GM23248 (cell line): ENCODE measurements at places on chromosomes 5 and 9.

GRCh38 chr5:14531668-14532067 is 49.9 kb upstream of the OTULINL start:
- no peak for DNase-seq

- DNase-seq, result no peak
These were observed 99.1 kb downstream of the KCNT1 start for GRCh38 chr9:135801070-135801469.

DNA sequence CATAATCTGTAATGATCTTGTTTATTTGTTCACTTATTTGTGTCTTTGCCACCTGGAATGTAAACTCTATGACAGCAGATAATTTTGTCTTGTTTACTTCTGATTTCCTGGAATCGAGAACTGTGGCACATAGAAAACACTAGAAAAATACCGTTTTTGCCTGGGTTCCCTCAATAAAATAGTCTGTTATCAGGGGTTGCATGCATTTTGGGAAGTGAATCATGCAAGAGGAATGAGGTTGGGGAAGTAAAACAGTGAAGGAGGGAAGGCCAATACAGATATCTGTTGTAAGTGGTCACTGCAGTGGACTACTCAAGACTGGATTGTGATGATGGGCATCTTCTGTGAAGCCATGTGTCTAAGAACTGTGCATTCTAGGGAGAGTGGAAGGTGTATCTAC is 45.2 kb upstream of the IL6ST start:
- peak; percentile 14 for DNase-seq

DNA sequence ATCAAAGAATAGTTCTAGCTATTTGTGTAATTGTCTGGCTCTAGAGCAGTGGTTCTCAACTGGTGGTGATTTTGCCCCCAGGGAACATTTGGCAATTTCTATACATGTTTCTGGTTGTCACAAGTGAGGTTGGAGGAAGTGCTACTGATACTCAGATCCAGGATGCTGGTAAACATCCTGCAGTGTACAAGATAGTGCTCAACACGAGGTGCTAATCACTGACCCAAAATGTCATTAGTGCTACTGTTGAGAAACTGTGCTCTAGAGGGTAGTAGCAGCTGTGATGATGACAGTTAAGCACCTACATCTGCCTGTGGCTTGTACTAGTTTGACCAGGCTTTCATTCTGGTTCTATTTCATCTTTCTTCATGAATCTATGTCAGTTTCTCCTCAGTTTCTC is 22.1 kb downstream of the LRRC19 start:
- no peak for DNase-seq

GRCh38 chr5:9924614-9925013 is 294.5 kb upstream of the TAS2R1 start:
- peak; percentile 96 for DNase-seq

DNA sequence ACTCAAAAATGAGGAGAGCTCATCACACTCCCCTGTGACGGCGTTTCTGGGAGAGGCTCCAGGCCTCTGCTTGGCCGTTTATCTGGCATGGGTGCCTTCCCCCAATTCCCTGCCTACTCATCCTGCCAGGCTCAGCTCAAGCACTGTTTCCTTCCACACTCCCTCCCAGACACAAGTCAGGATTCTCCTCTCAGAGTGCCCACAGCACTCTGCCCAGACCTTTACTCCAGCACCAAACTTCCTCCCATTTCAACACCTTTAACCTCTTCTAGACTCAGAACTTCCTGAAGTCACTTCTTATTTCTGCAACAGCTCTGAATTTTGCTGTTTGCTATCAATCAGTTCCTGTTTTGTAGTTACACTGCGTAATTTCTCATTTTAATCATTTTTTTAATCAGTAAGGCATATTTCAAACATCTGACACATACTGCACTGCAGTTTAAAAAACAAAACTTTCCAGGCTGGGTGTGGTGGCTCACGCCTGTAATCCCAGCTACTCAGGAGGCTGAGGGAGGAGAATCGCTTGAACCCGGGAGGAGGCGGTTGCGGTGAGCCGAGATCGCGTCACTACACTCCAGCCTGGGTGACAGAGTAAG is 16.0 kb downstream of the TRMO start:
- peak; percentile 69 for DNase-seq

DNA sequence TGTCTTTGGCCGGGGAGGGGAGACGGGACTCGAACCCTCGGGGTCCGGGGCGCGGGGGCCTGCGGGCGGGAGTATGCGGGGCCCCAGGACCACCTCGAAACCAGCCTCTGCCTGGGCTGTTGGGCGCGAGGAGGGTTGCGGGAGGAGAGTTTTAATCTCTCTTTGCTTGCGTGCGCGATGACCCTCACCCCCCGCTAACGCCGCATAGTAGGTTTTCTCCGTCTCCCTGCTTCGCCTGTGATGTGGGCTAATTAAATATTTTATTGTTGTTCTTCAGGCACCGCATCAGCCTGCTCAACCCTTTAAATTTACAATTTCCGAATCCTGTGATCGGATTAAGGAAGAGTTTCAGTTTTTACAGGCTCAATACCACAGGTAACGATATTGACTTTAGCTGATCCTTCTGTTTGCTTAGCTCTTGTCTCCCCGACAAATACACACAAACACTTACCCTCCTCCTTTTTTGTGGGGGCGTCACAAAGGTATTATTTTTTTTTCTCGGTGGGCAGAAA is 1.7 kb downstream of the TLE4 start:
- peak; percentile 47 for DNase-seq
